ENCODE measurements at places on chromosomes 12 and 14.

DNA sequence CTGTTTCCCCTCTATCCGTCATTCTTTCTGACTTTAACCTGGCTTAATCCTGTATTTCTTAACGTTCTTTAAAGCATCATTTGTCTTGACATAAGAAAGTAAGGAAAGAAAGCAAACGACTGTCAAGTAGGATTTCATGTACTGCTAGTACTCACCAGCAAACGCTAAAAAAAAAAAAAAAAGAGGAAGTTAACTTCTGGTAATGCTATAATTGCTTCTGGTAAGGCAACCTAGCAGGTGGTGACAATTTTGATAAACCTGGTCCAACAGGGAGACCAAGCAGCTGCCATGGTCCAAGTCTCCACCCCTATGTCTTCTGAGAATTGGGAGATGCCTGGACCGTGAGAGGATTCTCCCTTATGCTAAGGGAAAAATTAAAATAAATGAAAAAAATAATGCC lies 306.6 kb downstream of the DAD1 start:
- DNase-seq, result no peak

- no peak for DNase-seq
These were observed 114.1 kb downstream of the CCDC60 start for GRCh38 chr12:119448611-119449131.

DNA sequence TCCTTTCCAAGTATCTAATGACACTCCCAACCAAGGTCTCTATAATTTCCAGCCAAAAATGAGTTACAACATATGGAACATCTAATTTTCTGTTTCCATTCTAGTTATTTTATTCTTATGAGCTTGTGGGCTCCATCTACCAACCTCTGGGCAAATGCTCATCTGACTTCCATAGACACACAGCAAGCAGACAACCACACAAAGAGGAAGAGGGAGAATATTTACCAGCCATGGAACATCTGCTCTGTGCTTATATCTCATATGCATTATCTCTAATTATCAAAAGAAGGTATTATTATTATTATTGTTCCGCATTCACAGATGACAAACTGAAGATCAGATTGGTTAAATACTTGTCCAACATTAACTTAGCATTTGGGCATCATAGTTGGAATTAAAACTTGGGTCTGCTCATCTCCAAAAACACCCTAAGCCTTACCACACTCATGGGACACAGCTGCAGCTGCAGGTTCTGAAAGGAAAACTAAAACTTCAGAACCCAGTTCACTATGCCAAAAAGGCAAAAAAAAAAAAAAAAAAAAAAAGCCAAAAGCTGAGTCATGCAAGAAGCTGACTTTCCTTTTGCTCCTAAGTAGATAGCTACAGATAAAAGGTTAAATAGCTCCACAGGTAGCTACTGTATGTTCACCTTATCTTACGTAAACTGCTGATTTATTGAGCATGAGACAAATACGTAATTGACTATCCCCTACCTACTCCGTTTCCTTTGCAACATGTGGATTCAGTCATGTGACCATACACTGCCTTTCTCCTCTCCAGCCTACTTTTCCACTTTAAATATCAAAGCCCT lies 23.6 kb upstream of the TCL1B start:
- DNase-seq, result no peak

DNA sequence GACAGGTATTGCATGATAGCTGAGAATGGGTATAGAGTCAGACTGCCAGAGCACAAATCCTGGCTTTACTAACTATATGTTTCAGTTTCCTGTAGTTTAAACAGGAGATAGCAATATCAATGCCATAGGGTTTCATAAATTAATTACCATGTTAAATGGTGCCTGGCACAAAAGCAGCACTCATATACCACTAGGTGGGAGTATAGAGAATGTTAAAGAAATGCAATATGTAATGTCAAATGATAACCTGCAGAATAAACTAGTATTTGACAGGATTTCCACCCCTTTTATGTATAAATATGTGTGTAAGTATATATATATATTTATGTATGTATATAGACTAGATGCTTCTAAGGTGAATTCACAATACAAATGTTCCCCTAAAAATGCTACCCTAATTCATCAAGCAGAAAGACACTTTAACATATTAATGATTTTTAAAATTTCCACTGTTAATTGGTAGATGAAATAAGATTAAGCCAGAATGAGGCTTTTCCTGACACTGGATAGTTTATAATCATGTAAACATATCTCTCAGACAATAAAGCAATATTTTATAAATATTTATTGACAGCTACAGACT lies 8.6 kb downstream of the WDR89 start:
- peak; percentile 58 for DNase-seq

Data from naive thymus-derived CD4-positive, alpha-beta T cell (primary cell).